HT1080 (cell line): ENCODE measurements at places on chromosomes 4 and X.

- DNase-seq, result no peak
Observed at GRCh38 chr4:79756140-79756895, 316.7 kb downstream of the ANTXR2 start.

GRCh38 chr4:106494066-106494465 is 125.5 kb upstream of the GIMD1 start:
- DNase-seq, result peak; percentile 56

DNA sequence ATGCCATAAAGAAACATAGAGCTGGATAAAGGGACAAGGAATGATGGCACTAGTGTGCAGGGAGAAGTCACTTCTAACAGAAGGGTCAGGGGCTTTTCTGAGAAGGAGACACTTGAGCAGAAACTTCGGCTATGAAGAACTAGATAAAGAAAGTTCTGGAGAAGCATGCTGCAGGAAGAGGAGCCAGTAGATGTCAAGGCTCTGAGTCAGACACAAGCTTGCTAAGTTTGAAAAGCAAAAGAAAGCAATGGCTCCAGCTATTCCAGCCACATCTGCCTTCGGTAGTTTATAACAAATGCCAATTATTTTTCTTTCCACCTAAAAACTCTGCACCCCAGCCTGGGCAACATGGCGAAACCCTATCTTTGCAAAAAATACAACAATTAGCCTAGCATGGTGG is 7.5 kb downstream of the NUDT6 start:
- DNase-seq, result peak; percentile 39

GRCh38 chr4:83709627-83710026 is 173.7 kb downstream of the GPAT3 start:
- DNase-seq, result no peak

DNA sequence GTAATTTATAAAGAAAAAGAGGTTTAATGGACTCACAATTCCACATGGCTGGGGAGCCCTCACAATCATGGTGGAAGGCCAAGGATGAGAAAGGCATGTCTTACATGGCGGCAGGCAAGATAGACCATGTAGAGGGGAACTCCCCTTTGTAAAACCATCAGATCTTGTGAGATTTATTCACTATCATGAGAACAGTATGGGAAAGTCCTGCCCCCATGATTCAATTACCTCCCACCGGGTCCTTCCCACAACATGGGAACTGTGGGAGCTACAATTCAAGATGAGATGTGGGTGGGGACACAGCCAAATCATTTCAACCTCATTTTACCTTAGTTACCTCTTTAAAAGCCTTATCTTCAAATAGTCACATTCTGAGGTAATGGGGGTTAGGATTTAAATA is 30.9 kb upstream of the ELOVL6 start:
- DNase-seq, result no peak

DNA sequence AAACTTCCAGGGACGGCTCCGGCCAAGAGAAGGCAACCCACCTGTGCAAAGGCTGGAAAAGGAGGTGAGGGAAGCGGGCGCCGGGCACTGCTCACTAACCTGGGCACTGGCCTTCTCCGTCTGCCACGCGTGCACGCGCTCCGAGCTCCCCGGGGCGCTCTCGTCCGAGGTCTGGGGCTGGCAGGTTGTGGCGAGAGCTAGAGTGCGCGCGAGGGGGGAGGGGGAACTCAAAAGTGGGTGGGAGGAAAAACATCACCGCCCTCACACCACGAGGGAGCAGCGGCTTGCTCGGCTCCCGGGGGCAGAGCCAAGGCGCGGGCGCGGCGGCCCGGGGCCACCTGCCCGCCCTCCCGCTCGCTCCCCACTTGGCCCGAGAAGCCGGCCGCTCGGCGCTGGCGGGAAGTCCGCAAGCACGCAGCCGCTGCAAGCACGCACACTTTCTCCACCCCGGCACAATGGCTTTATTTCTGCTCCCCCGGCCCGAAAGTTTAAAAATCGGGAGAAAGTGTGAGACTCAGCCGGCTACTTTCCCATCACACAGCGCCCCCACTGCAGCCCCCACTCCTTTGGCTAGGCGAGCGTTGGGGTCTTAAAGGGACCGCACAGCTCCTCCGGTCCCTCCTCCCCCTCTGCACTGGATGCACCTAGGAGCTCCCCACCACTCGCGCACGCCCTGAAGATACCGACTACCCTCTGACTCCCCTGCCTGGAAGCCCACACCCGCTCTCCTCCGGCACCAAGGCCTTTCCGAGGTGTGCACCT is at the start of gene CHRDL1:
Gene CHRDL1, minus strand, starts transcription at position 173 of the 762 bp plus-strand sequence. CDS start 3,636 bp downstream, outside the sequence.
- peak; percentile 31 for DNase-seq

DNA sequence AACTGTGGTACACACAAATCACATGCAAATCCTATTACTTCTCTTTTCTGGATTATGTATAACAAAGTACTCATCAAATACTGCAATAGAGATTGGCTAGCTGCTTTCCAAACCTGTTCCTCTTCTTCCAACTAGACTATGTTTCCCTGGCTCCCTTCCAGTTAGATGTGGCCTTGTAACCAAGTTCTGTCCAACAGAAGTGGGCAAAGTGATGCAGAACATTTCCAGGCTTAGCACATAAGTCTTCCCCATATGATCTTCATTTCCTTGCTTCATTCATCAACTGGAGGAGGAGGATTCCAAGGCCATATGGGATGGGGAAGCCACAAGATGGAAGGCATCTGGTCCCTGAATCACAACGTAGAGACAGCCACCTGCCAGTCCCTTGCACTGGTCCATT is 8.0 kb downstream of the SLC9A7 start:
- no peak for DNase-seq

GRCh38 chr4:122762520-122762919 is 30.0 kb downstream of the BBS12 start:
- DNase-seq, result no peak

- no peak for DNase-seq
Observed at GRCh38 chr4:166091146-166091545, 218.1 kb downstream of the TLL1 start.

DNA sequence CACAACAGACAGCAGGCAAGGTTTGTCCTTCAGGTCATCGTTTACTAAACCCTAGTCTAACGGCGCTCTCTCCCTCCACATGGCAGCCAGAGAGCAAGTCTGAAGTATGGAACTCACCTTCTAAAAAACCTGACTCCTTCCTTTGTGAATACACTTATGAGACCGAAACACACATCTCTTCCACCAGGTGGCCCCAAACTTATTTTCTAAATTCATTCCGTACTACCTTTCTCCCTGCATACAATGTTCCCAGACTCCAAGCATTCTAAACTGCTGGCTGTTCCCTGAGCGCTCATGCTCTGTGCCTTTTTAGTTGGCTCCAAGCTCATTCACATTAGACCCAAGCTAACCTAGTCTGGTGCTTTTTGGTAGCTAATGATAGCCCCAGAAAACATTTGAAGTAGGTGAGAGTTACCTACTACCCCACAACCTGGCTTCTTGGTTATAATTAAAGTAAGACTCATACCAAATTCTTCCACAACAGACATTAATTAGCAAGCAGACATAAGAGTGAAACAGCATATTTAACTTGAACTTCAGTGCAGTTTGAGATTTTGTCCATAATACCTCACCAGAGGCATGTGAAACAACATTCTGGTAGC is 67.6 kb upstream of the DCLK2 start:
- peak; percentile 76 for DNase-seq

DNA sequence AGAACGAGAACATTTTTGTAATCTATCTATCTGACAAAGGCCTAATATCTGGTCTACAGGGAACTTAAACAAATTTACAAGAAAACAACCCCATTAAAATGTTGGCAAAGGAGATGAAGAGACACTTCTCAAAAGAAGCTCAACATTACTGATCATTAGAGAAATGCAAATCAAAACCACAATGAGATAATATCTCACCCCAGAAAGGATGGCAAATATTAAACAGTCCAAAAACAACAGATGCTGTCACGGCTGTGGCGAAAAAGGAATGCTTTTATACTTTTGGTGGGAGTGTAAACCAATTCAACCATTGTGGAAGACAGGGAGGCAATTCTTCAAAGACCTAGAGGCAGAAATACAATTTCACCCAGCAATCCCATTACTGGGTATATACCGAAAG is 2284.8 kb downstream of the ARAP2 start:
- DNase-seq, result no peak

DNA sequence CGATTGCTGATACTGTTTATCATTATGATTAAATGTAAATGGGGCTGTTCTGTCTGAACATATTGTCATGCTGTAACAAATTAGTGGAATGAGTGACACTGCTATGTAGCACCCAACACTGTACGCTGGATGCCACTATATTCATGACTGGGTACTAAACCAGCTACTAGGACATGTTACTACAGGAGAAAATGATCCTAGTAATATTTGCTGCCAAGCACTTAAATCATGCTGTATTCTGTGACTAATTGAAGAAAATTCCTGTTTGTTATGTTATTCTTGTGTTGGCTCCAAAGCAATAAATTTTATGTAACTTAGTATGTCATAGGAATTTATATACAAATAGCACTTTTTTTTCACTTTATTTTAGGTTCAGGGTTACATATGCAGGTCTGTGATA is 804.2 kb downstream of the CENPC start:
- no peak for DNase-seq

DNA sequence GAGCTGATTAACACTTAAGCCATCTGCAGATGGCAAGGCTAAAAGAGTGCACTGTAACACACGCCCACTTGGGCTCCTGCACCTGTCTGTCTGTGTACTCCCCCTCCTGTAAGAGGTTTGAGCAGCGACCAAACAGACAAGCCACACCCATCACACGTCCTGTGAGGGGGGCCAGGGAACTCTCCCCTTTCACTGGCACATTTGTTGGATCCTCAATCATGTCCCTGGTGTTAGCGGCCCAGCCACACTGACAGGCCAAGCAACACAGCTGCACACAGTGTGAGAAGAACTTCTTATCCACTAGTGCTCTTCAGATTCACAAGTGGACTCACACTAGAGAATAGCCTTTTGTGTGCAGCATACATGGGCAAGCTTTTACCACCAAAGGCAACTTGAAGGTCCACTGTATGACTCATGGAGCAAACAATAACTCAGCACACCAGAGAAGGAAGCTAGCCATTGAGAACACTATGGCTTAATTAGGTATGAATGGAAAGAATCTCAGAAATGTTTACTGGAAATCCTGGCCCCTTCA is 29.1 kb upstream of the UTP14A start:
- peak; percentile 68 for DNase-seq

- peak; percentile 96 for DNase-seq
Observed at GRCh38 chrX:111041018-111041462, 55.0 kb upstream of the PAK3 start.

GRCh38 chr4:85824166-85824945 is 349.4 kb downstream of the ARHGAP24 start:
- no peak for DNase-seq

- peak; percentile 65 for DNase-seq
Observed at GRCh38 chr4:54585321-54586000, 72.3 kb upstream of the KIT start.

- no peak for DNase-seq
Observed at GRCh38 chrX:134685668-134686067, 27.4 kb upstream of the PLAC1 start.

- DNase-seq, result no peak
Observed at GRCh38 chrX:15514279-15514678, 13.7 kb downstream of the BMX start.

- no peak for DNase-seq
Observed at GRCh38 chrX:48689208-48689920, 5.8 kb downstream of the WAS start.

DNA sequence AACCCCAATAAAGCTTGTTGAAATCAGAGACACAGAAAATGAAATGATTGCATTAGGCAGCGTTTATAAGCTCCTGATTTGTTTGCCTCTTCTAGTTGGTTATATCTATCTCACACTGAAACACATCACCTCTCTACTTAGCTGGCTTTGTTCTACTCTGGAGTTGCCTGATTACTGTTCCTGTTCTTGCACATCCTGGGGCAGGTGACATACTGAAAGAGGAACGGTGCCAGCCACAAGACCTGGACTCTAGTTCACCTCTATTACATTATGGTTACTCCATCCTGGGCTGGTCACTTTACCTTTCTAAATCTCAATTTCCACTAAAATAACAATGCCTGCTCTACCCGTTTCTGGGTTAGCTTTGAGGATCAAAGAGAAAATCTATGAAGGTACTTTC is 47.9 kb downstream of the TRIM2 start:
- DNase-seq, result no peak

GRCh38 chr4:3369781-3370674 is 71.7 kb upstream of the HGFAC start:
- peak; percentile 89 for DNase-seq

GRCh38 chr4:188941524-188942119 is 802.4 kb downstream of the TRIML1 start:
- peak; percentile 98 for DNase-seq

- DNase-seq, result no peak
Observed at GRCh38 chrX:50614460-50614859, 143.8 kb upstream of the DGKK start.

DNA sequence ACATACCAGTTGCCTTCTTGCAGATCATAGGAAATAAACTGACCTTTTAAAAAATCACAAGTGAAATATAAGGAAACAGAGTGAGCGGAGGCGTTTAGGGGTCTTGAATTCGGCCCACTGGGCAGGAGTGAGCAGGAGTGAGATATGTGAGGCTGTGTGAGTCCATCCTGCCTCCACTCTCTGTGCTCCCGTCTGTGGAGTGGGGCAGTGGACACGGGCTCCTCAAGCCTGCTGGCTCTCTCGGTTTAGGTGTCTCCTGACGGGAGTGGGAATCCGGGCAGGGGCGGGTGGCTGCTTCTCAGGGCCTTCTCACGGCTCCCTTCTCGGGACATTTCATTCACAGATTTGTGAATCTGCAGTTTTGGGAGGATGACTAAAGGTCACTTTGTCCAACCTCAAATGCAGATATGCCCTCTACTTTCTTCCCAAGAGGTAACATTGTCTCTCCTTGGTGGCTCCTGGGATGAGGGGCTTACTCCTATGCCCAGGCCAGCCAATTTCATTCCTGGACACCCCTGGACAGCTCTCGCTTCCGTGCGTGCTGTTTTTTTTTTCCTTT is 27.6 kb downstream of the CYTL1 start:
- DNase-seq, result no peak
